ENCODE measurements at places on chromosomes 13 and 19. TPM values are rescaled to one million over a fixed set of nuclear protein-coding genes. Genes with fewer than 3 reads are reported as not detected.
A peak's percentile ranks its signal among the peaks of the same experiment; 100 is the strongest.

DNA sequence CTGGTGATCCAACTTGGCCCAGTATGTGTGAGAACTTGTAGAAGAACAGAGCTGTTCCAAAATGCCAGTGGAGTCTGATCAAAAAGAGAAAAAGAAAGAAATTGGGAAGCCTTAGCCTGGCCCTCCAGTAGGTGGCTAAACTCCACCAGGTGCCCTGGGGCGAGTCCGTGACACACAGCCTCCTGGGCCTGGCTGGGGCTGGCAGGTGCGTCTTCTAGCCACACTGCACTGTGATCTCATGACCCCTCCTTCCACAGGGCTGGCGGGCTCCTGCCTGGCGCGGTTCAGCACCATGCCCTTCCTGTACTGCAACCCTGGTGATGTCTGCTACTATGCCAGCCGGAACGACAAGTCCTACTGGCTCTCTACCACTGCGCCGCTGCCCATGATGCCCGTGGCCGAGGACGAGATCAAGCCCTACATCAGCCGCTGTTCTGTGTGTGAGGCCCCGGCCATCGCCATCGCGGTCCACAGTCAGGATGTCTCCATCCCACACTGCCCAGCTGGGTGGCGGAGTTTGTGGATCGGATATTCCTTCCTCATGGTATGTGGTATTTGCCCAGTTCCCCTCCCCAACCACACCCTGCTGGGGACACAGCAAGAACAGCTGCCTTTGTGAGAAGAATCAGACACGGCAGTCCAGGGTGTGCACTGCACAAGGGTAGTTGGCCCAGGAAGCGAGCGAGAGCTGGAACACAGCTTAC is 53.7 kb downstream of the RAB20 start:
- DNase-seq: no peak

DNA sequence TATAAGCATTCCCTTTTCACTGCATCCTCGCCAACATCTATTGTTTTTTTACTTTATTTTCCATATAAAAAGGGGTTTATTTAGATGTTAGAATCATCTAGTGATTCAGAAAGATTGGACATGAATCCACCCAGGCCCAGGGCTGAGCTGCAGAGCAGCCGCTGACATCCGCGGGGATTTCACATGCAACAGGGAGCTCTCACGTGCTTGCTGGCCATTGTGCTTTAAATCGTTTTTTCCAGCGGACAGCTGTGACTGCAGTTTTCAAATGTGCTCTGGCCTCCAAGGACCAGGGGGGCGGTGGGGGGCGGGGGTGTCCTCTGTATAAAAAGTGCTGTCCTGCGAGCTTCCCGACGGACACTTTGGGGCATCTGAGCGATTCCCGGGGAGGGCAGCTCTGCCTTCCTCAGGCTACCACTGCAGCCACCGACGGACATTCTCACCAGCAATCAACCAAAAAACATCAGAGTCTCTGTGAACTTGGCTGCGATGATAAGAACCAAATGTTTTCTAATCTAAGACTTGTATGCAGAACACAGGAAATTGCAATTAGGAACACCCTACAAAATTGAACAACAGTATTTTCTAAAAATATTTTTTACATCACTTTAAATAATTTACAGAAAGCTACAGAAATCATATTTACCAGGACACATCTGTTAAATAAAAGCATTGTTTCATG is 12.6 kb downstream of the RB1 start:
- no peak for DNase-seq

Gene LAIR1
- total RNA-seq: 0.46 TPM

Gene NDUFA13
- 76.8 TPM for total RNA-seq

GRCh38 chr13:30392681-30393045 is 29.6 kb upstream of the UBE2L5 start:
- DNase-seq: no peak

GRCh38 chr19:23946569-23946968 is 31.9 kb downstream of the ZNF726 start:
- DNase-seq: peak; percentile 28

Gene POU2F2
- 0.02 TPM for total RNA-seq

DNA sequence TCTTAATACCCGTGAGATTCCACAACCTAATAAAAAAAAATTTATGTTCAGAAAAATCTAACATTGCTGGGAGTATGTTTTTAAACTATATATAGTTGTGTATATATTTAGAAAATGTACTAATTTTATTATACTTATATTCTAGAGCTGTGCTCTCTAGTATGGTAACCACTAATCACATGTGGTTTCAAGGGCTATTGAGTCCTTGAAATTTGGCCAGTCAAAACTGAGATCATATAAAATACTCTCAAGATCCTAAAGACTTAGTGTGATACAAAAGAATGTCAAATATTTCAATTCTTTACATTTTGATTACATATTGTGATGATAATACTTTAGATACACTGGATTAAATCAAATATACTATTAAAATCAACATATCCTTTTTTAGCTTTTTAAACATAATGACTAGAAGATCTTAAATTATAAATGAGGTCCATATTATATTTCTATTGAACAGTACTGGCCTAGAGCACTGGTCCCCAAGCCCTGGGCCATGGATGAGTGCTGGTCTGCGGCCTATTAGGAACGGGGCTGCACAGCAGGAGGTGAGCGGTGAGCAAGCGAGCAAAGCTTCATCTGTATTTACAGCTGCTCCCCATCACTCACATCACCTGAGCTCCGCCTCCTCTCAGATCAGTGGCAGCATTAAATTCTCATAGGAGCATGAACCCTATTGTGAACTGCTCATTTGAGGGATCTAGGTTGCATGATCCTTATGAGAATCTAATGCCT is 176.5 kb upstream of the NBEA start:
- no peak for DNase-seq

Gene KLK12
- not detected for total RNA-seq

GRCh38 chr13:96741779-96742178 is 252.5 kb downstream of the OXGR1 start:
- no peak for DNase-seq

Gene ZNF211
- 10.7 TPM for total RNA-seq

Gene C3
- total RNA-seq: 9.1 TPM

DNA sequence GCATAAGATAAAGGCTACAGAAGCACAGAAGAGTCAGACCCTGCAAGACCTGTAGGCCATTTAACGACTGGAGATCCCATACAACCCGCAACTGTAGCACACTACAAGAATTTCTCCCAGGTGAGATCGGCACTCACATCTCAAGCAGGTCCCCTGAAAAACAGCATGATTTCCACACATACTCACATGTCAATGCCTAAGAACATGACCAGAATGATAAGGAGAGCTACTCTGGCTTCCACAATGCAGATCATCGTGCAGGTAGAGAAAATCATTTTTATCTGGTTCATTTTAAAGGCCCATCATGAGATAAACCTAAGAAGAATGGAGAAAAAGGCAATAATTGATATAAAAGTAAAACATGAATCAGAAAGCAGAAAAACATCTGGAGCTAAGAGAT is 17.5 kb upstream of the PEG3 start:
- no peak for DNase-seq

- DNase-seq: no peak
Measured at GRCh38 chr13:40648040-40648439, 18.4 kb downstream of the FOXO1 start.

GRCh38 chr13:46057256-46058015 is 4.9 kb upstream of the ZC3H13 start:
- DNase-seq: no peak

DNA sequence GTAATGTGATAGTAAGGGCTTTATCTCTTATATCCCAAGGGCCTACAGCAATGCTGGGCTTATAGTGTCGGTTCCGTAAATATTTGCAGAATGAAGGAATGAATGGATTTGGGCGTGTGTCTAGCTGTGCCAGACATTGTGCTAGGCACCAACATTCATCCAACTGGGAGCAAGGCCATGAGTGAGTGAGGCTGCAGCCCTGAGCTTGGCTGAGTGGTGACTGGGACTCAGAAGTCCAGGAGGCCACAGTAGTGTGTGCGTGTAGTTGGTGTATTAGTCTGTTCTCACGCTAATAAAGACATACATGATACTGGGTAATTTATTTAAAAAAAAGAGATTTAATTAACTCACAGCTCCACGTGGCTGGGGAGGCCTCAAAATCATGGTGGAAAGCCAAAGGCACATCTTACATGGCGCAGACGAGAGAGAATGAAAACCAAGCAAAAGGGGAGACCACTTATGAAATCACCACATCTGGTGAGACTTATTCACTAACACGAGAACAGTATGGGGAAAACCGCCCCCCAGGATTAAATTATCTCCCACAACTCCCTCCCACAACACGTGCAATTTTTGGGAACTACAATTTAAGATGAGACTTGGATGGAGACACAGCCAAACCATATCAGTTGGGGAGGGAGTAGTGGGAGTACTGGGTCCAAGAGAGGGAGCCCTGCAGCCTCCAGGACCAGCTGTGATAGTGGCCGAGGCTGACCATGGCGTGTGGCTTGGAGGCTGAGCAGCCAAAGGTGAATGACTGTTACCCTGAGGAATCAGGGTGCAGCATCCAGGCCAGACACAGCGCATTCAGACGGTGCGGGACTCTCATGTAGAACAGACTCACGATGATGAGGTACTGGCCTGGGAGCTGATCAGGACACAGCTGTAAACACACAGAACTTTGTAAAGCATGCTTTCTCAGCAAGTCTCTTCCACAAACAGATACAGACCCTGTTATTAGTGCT is 104.6 kb downstream of the TEX26 start:
- no peak for DNase-seq

Gene TMEM59L
- total RNA-seq: 1.2 TPM

Gene SIAH3
- not detected for total RNA-seq

Gene ZNF615
- 14.8 TPM for total RNA-seq

DNA sequence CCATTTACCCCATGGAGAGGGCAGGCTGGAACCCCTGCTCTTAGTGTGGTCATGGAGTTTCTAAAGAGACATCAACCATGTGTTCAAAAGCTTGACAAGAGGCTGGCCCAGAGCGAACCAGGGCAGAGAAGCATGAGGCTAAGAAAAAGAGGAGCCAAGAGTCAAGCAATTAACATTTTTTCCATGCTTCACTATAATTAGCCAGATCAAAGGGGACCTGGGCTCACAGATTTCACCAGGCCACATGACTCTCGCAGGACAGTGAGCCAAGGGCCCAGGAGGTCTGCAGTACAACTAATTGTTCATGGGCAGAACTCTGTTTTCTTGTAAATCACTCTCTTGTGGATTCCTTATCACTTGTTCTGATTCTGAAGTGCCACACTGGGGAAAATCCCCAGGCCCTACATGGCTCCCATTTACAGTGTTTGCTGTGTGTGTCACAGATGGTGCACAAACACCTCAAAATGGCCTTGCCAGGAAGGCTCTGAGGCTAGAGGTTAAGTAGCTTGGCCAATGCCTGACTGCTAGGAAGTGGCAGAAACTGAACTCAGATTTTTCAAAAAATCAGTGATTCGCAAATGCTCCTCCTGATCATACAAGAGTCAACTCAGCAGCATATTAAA is 101.2 kb downstream of the LHFPL6 start:
- DNase-seq: no peak

GRCh38 chr13:42812316-42812715 is 30.9 kb downstream of the FAM216B start:
- DNase-seq: no peak

DNA sequence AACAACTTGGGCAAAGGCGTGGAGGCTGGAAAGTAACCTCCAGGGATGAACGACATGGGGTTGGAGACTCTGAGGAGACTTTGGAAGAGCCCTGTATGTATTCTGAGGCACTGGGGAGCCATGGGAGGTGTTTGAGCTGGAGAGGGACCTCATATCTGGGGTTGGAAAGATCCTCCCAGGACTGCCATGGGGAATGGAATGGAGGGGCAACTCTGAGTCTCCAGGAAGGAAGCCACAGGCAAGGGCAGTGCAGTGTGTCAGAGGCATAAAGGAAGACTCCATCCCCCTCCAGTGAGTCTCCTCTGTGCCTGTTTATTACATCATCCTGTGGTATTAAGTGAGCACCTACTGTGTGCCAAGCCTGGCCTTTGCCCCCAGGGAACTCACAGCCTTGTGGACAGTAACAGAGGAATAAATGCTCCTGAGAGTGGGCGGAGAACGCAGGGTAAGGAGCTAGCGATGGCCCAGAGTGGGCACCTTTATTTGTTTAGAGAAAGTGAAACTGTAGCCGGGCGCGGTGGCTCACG is 7.7 kb downstream of the PEAK3 start:
- no peak for DNase-seq

- DNase-seq: no peak
Measured at GRCh38 chr19:19487077-19487949, 28.0 kb downstream of the TSSK6 start.

Gene ZSWIM9
- total RNA-seq: 0.84 TPM

DNA sequence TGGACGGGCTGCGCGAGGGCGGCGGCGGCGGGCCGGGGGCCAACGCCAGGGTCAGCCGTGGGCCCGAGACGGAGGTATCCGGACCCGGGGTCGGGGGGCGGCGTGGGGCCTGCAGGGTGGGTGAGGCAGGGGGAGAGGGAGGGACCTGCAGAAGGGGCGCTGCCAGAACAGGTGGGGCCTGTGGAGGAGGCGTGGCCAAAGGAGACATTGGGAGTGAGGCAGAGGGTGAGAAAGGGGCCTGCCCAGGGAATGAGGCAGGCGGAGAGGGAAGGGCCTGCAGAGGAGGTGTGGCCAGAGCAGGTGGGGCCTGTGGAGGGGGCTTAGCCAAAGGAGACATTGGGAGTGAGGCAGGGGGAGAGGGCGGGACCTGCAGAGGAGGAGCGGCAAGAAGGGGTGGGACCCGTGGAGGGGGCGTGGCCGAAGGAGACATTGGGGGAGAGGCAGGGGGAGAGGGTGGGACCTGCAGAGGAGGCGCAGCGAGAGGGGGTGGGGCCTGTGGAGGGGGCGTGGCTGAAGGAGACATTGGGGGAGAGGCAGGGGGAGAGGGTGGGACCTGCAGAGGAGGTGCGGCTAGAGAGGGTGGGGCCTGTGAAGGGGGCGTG is 4.2 kb downstream of the PRR36 start:
- peak; percentile 60 for DNase-seq

Gene CEACAM3
- total RNA-seq: not detected

Gene MAP4K1
- 3.0 TPM for total RNA-seq

DNA sequence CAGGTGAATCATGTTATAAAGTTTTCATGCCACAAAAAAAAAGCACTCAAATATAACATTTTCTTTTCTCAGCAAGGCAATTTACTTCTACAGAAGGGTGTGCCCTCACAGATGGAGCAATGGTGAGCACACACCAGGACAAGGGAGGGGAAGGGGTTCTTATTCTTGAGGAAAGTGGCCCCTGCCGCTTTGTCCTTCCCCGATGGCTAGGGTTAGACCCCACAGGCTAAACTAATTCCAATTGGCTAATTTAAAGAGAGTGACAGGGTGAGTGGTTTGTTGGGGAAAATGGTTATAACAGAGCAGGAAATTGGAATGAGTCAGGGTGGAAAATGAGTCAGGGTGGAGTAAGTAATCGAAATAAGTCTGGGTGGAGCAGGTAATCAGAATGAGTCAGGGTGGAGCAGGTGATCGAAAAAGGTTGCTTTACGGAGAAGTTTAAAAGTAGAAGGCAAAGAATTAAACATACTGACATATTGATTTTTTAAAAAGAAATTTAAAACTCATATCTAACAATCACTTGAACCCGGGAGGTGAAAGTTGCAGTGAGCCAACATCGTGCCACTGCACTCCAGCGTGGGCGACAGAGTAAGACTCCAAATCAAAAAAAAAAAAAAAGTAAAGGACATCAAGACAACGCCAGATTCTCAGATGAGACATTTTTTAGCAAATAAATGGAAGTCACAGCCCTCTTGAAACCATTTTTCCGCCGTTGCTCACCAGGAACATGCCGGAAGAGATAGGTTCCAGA is 813 bp downstream of the ZNF562 start:
- no peak for DNase-seq

Gene CCNA1
- total RNA-seq: 4.5 TPM

Gene CEACAM4
- total RNA-seq: not detected

Gene ZNF77
- total RNA-seq: 4.0 TPM

Gene ZIC2
- total RNA-seq: 0.27 TPM

GRCh38 chr13:113066746-113067145 is 38.8 kb upstream of the F7 start:
- no peak for DNase-seq

- DNase-seq: peak; percentile 11
Measured at GRCh38 chr13:28117689-28118377, 17.5 kb upstream of the FLT3 start.
